Osteoblast (primary cell): ENCODE measurements at places on chromosomes 11 and 22. TPM values are rescaled to one million over a fixed set of nuclear protein-coding genes. Genes with fewer than 3 reads are reported as not detected.

The HIC2 gene
- total RNA-seq: 1.4 and 2.1 TPM in 2 replicates

The PKNOX2 gene
- under 0.01 and 1.2 TPM in 2 replicates for total RNA-seq

The TBX10 gene
- total RNA-seq: not detected in 2 replicates

The CREB3L1 gene
- total RNA-seq: 30.1 and 33.3 TPM in 2 replicates

The IL17REL gene
- not detected in 2 replicates for total RNA-seq

The FIBIN gene
- 22.1 and 30.0 TPM in 2 replicates for total RNA-seq

The SMTNL1 gene
- total RNA-seq: not detected in 2 replicates

The PIK3C2A gene
- total RNA-seq: 72.5 and 73.1 TPM in 2 replicates

The PGA5 gene
- not detected in 2 replicates for total RNA-seq

The CHCHD10 gene
- 0.88 and 1.1 TPM in 2 replicates for total RNA-seq

The B4GALNT4 gene
- 0.88 and 2.2 TPM in 2 replicates for total RNA-seq

The SPA17 gene
- total RNA-seq: 8.0 and 8.8 TPM in 2 replicates

The YIF1A gene
- total RNA-seq: 165 and 182 TPM in 2 replicates

The TREH gene
- total RNA-seq: not detected in 2 replicates

The MYBPC3 gene
- not detected in 2 replicates for total RNA-seq

The TMEM86A gene
- total RNA-seq: 3.3 and 4.1 TPM in 2 replicates

The GLB1L3 gene
- total RNA-seq: not detected in 2 replicates

The TRIM49 gene
- total RNA-seq: not detected in 2 replicates

The BTBD18 gene
- not detected in 2 replicates for total RNA-seq

The SMIM35 gene
- not detected in 2 replicates for total RNA-seq

The JHY gene
- 11.8 and 12.7 TPM in 2 replicates for total RNA-seq

The SLN gene
- not detected in 2 replicates for total RNA-seq

The AQP11 gene
- total RNA-seq: 2.9 and 4.4 TPM in 2 replicates

The NRXN2 gene
- total RNA-seq: 62.5 and 90.1 TPM in 2 replicates

The APOBEC3B gene
- 0.36 and 0.59 TPM in 2 replicates for total RNA-seq

The FHIP1B gene
- total RNA-seq: 15.6 and 19.7 TPM in 2 replicates

The OR8D4 gene
- under 0.01 TPM in 2 replicates for total RNA-seq

The MMP11 gene
- total RNA-seq: 23.5 and 41.3 TPM in 2 replicates

The SCGB1C1 gene
- not detected in 2 replicates for total RNA-seq

The MYO7A gene
- total RNA-seq: under 0.01 TPM in 2 replicates

The SLC37A2 gene
- 0.29 and 0.36 TPM in 2 replicates for total RNA-seq

The PITPNB gene
- 30.6 and 30.8 TPM in 2 replicates for total RNA-seq

The MAJIN gene
- not detected in 2 replicates for total RNA-seq

The CRYBA4 gene
- not detected in 2 replicates for total RNA-seq

The CHST1 gene
- total RNA-seq: 1.1 and 1.5 TPM in 2 replicates

The DEUP1 gene
- total RNA-seq: under 0.01 TPM in 2 replicates

The CD3E gene
- not detected in 2 replicates for total RNA-seq

The OR8B12 gene
- not detected in 2 replicates for total RNA-seq

The ZFTA gene
- total RNA-seq: 14.5 and 15.3 TPM in 2 replicates

The C11orf42 gene
- not detected in 2 replicates for total RNA-seq

The OR2D2 gene
- total RNA-seq: 0.36 and 0.88 TPM in 2 replicates

The NAALAD2 gene
- total RNA-seq: 0.59 and 1.8 TPM in 2 replicates

The OSM gene
- total RNA-seq: not detected in 2 replicates

The PDHX gene
- total RNA-seq: 25.9 and 29.7 TPM in 2 replicates

The CDC42EP1 gene
- total RNA-seq: 28.6 and 35.5 TPM in 2 replicates

The DEFB131B gene
- not detected in 2 replicates for total RNA-seq

The TEX54 gene
- total RNA-seq: not detected in 2 replicates

The ACTN3 gene
- under 0.01 TPM in 1 of 2 replicates, not detected in the other for total RNA-seq

The TMEM191B gene
- 1.2 TPM in 1 of 2 replicates, not detected in the other for total RNA-seq

The HTR3A gene
- not detected in 2 replicates for total RNA-seq

The CST6 gene
- 1.8 and 2.9 TPM in 2 replicates for total RNA-seq

The TRPC6 gene
- under 0.01 and 0.36 TPM in 2 replicates for total RNA-seq

The EFEMP2 gene
- 81.6 and 94.8 TPM in 2 replicates for total RNA-seq
